Activated T-helper 2 cell treated with anti-CD3 and anti-CD28 coated beads, Interferon-gamma antibody, Interleukin-2, Interleukin-4, amounts not matched to agents 10 μg/mL and 5 μg/mL and 100 μg/mL, durations not matched to agents 14 hours and 24 hours and 36 hours (primary cell): ENCODE measurements at places on chromosomes 6 and 20. TPM values are rescaled to one million over a fixed set of nuclear protein-coding genes. Genes with fewer than 3 reads are reported as not detected.

- peaks cover 2% of the 10 kb centered on the region for H3K4me1 ChIP-seq
- H3K27me3 ChIP-seq: no peaks in the 10 kb centered on the region
- H3K4me3 ChIP-seq: no peak overlapping the region
- H3K36me3 ChIP-seq: no peaks in the 10 kb centered on the region
These were observed 68.8 kb downstream of the PRL start for GRCh38 chr6:22227824-22228610.

DNA sequence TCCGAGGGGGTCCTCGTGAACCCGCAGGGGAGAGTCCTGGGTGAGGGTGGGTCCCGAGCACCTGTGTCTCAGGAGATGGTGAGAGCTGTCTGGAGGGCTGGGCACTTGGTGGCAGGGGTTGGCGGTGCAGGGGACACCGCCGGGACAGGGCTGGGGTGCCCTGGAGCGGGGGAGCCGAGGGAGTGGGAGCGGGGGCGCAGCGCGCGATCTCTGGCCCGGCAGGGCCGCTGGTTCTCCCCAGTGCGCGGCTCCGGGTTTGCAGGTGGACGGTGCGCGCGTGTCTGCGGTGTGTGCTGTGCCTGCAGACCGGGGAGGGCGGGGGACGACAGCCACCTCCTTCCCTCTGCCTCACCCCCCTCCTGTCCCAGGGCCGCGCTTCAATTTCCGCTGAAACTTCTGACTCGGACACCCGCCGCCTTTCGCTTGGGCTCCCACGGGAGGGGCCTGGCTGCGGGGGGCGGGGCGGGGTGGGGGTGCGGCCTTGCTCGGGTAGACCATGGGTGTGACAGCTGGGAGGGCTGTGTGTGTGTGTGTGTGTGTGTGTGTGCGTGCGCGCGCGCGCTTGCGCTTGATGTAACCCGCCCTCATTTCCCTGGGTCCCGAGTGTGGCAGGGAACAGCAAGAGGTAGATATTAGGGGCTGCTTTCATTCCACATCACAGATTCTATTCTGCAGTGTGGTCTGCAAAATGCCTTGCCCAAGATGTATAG is 1.2 kb downstream of the TRIB3 start:
- peaks cover 23% of the 10 kb centered on the region for H3K4me1 ChIP-seq
- peaks cover 17% of the 10 kb centered on the region for H3K36me3 ChIP-seq
- H3K4me3 ChIP-seq: peak overlapping the region; percentile 78
- DNase-seq: peak; percentile 79

DNA sequence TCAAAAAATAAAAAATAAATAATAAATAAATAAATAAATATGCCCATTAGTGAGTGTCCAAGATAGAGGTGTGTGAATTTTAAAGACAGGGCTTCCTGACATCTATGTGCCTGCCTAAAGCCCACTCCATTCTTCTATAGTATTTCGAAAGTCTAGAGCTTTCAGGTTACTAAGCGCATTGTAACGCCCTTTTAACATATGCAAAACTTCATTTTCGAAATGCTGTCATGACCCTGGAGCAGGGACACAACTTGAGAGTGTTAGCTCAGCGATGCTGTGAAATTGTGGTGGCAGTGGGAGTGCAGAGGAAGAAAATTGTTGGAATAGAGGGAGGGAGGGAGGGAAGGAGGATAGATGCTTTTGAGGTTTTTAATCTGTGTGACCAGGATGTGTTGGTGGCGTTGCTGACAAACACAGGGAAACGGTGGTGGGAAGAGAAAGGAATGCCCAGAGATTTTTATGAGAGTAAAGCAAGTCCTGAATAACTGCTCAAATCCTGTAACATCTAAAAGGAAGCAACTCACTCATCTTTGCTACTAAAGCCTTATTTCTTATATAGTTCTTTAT is 169.3 kb downstream of the ARID1B start:
- H3K36me3 ChIP-seq: no peaks in the 10 kb centered on the region
- no peak overlapping the region for H3K27ac ChIP-seq
- no peak overlapping the region for H3K4me3 ChIP-seq
- DNase-seq: no peak
- no peaks in the 10 kb centered on the region for H3K27me3 ChIP-seq
- peaks cover 19% of the 10 kb centered on the region for H3K4me1 ChIP-seq

POM121L2 gene
- total RNA-seq: not detected in 2 replicates

GRCh38 chr6:110484321-110484720 is 7.9 kb upstream of the SLC22A16 start:
- peaks cover 24% of the 10 kb centered on the region for H3K27me3 ChIP-seq
- H3K4me1 ChIP-seq: no peaks in the 10 kb centered on the region
- H3K36me3 ChIP-seq: no peaks in the 10 kb centered on the region
- H3K27ac ChIP-seq: no peak overlapping the region

DNA sequence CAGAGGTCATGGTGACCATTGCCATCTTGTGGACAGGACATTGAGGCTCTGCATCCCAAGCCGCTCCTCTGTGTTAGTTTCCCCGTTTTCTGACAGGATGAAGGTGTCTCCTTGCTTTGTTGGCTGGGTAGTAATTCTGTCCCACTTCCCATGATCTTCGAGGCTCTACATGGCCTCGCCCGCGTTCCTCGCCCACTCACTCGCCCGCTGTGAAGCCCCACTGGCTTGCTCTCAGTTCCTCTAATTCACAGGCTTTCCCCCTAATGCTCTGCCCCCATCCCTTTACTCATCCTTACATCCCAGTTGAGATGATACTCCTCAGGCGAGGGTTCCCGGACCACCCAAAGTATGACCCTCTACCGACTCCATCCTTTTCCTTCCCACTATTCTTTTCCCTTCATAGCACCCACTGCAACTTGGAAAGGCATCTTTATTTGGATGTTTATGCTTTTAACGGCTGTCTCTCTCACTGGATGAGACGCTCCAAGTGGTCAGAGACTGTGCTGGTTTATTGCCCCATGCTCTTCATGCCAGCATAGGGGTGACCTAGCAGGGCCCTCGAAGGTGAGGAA is 511 bp upstream of the SLC35B2 start:
- peaks cover 73% of the 10 kb centered on the region for H3K36me3 ChIP-seq
- H3K4me3 ChIP-seq: peak overlapping the region; percentile 78
- H3K27me3 ChIP-seq: no peaks in the 10 kb centered on the region
- peaks cover 55% of the 10 kb centered on the region for H3K4me1 ChIP-seq

ITPA gene
- 84.5 and 87.8 TPM in 2 replicates for total RNA-seq

DNA sequence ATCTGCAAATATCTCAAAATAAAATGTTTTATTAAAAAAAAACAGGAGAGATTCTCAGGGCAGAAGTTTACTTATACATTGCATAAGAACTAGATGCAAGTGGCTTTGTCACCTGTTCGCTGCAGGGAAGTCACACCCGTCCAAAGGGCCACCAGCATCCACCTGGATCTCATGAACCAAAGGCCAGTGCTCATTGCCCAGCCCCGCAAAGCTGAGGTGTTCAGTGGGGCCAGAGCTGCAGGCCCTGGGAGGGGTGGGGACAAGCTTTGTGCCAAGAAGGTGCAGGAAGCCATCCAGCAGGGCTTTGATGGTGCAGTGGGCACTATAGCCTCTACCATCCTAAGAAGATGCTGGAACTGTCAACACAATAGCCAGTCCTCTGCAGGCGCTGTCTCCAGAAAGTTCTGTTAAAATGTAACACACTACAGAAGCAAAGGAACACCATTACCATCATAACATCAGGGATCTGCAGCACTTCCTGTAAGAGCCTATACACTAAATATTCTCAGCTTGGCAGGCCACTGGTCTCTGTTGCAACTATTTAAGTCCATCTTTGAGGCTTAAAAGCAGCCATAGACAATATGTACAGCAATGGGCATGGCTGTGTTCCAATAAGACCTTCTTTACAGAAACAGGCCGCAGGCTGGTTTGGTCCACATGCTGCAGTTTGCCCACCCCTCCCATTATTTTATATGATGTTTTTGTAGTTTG is 15.7 kb upstream of the CD93 start:
- no peak for DNase-seq
- H3K27me3 ChIP-seq: peaks cover 4% of the 10 kb centered on the region
- H3K4me1 ChIP-seq: no peaks in the 10 kb centered on the region
- H3K4me3 ChIP-seq: no peak overlapping the region

DNA sequence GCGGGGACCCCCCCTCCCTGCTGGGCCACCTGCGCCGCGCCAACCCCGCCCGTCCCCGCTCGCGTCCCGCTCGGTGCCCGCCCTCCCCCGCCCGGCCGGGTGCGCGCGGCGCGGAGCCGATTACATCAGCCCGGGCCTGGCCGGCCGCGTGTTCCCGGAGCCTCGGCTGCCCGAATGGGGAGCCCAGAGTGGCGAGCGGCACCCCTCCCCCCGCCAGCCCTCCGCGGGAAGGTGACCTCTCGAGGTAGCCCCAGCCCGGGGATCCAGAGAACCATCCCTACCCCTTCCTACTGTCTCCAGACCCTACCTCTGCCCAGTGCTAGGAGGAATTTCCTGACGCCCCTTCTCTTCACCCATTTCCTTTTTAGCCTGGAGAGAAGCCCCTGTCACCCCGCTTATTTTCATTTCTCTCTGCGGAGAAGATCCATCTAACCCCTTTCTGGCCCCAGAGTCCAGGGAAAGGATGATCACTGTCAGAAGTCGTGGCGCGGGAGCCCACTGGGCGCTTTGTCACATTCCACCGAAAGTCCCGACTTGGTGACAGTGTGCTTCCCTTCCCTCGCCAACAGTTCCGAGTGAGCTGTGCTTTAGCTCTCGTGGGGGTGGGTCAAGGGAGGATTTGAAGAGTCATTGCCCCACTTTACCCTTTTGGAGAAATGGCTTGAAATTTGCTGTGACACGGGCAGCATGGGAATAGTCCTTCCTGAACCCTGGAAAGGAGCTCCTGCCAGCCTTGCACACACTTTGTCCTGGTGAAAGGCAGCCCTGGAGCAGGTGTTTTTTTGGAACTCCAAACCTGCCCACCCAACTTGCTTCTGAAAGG is 2.1 kb downstream of the VEGFA start:
- DNase-seq: peak; percentile 63
- H3K4me1 ChIP-seq: peaks cover 48% of the 10 kb centered on the region
- peaks cover 29% of the 10 kb centered on the region for H3K36me3 ChIP-seq

NMBR gene
- not detected in 2 replicates for total RNA-seq

DNA sequence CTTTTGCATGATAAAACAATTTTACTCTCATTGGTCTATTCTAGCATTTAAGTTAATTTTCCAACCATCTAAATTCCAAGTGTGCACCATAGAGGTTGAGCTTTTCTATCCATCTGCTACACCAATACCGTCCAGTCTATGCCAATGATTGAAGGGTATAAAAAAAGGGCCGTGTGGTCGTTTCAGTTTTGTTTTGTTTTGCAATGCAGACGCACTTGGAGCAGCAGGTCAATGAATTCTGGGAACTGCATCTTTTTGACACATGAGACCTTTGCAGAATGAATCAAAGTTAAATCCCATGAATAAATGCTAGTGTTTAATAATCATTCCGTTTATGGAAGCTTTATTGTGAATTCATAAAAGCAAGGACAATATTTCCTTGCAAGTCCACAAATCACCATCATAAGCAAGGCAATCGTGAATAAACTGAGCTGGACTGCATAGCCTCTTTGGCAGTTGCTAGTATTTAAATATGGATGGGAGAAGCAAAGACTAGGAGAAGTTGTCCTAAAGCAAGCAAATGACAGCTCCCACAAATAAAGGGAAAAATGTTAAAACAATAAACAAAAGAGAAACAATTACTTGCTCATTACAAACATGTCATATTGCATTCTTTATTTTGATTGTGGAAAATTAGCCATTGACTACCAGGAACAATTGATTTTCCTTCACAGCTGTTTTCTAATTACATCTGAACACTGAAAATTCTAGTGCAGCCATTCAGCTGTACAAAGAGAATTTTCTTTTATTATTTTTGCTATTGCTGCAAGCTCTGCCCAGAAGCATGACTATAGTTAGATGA is 649.7 kb upstream of the GJE1 start:
- H3K27me3 ChIP-seq: no peaks in the 10 kb centered on the region
- no peak for DNase-seq
- H3K4me3 ChIP-seq: peak overlapping the region; percentile 81

GRCh38 chr6:3457710-3458602 is 1.1 kb upstream of the SLC22A23 start:
- peaks cover 48% of the 10 kb centered on the region for H3K27me3 ChIP-seq
- DNase-seq: no peak
- H3K4me3 ChIP-seq: peak overlapping the region; percentile 77
- peak overlapping the region; percentile 43 for H3K27ac ChIP-seq

CST4 gene
- not detected in 2 replicates for total RNA-seq
